BJ (cell line): ENCODE measurements at places on chromosomes 5 and 9.
A peak's percentile ranks its signal among the peaks of the same experiment; 100 is the strongest.

DNA sequence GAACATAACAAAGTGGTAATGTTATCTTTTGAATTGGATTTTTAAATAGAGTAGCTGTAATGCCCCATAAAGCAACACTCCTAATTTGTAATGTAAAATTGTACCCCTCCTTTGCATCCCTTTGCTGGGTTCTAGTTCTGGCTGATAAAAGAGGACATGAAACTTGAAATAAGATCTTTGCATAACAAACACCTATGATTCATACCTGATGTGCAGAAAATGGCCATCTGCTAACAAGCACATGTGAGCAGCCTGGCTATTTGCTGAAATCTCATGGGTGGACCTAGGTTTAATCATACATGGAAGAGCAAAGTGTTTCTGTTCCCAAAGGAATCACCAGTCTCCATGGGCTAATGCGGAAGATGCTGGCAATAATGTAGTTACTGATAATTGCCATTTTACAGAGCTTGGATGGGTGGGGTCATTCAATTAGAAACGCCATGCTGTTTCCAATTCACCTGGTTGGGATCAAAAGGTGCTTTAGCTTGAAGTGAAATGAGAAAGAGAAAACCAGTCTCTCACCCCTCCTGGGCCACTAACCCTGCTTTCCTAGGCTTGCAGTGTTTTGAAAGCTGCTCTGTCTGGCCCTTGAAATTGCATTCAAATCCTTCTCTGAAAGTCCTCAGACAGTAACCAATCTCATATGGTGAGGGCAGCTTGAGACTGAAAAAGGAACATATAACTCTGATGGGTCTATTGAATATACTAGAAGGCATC lies 585.1 kb downstream of the TLE4 start:
- DNase-seq = no peak

- DNase-seq = no peak
These were observed 782.2 kb upstream of the NUDT12 start for GRCh38 chr5:104344809-104345208.

DNA sequence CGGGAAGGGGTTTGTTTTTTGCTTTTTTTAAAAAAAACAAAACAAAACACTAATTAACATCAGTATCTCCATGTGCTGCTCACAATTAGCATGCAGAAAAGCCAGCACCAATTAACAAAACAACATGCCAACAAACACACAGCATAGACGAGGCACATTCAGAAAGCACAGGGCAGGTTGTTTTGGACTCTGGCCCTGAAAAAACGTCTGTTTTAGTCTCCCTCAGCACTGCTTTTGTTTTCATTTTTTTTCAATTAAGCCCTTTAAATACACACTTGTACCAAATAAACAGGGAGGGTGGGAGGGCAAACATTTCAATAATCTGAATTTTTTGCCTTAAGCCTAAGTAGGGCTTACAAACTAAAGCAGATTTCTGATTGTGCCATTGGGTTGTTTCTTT lies 309.6 kb downstream of the DTWD2 start:
- no peak for DNase-seq

DNA sequence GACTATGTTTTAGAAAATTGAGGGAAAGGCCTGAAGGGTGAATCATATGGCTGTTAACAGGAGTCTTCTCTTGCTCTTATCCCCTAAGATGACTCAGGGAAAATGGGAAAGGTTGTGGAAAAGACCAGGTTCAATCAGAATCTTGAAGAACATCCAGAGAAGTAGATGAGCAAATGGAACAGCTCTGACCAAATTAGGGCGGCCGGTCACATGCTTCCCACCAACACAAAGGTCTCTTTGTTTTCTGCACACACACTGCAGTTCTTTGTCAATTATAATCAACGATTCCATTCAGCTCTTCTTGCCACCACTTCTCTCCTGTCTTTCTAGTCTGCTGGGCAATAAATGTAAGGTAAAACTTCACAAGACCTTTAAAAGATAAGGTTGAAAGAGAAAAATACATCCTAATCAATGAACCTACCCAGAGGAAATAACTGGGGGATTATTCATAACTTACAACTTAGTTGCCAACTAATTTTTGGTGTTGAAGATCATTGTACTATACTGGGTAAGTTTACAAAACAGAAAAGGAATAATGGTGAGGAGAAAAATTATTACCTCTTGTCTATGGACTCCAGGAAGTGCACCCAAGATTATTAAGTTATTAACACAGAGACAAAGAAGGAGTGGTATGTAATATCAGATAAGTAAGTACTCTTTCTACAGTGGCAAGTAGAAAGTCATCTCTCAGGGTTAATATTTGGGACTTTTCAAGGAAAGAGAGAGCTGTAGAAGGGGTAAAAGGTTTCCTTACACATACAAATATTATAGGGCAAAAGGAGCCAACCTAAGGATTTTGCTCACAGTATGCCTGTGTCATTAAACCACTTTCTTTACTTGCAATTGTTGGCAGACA lies 441.9 kb upstream of the PIK3R1 start:
- DNase-seq = no peak

- no peak for DNase-seq
These were observed 71.5 kb downstream of the FREM1 start for GRCh38 chr9:14838701-14839100.

GRCh38 chr5:134420343-134420742 lies 8.7 kb upstream of the CDKN2AIPNL start:
- DNase-seq = no peak

GRCh38 chr9:127263664-127264063 lies 910 bp upstream of the GARNL3 start:
- no peak for DNase-seq

DNA sequence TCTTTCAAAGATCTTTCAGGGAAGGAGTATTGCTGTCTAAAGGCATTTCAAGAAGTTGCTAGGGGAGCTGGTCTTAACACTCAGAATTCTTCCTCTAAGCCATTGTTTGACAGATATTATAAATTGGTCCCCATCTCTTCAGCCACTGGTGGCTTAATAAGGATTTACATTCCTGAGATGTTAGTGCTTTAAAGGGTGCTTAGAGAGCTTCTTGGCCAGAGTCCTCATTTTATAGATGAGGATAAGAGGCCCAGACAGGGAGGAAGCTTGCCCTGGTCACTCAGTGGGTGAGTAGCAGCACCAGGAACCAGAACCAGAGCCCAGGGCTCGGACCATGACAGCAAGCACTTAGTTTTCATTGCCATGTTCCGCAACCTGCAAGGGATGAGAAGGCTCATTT lies 53.2 kb downstream of the GALNT10 start:
- no peak for DNase-seq

- DNase-seq = no peak
These were observed 18.0 kb upstream of the POMT1 start for GRCh38 chr9:131484560-131485185.

- no peak for DNase-seq
These were observed 88.2 kb upstream of the MVB12B start for GRCh38 chr9:126238415-126238814.

DNA sequence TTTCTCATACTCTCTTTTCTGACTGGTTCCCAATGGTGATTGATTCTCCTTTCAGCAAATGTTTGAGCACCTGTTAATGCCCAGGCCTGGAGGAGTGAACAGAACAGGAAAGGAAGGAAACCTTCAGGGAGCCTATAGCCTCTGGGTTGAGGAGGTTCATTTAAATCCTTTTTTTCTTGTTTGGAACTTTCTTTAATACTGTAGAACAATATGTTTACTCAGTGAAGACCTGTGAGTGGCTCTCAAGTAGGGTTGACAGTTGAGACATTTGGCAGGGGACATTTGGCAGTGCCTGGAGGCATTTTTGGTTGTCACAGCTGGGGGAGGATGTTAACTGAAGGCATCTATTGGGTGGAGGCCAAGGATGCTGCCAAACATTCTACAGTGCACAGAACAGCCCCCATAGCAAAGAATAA lies 6.1 kb upstream of the FAM120AOS start:
- no peak for DNase-seq

DNA sequence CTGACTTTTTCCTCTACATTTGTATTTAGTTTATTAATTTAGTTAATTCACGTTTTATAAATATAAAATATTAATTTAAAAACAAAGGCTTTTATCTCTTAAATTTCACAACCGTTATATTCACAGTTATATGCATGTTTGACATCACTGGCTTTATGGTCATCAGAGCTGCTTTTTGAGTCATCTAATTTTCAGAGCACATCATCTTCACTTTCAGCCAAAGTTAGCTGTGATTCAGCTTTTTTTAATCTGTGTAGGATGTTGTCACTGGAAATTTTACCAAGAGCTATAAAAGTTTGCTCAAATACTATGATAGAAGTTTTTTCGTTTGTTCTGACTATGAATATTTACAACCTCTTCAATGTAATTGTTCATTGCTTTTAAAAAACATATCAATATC lies 12.4 kb downstream of the CDC37L1 start:
- peak; percentile 19 for DNase-seq

DNA sequence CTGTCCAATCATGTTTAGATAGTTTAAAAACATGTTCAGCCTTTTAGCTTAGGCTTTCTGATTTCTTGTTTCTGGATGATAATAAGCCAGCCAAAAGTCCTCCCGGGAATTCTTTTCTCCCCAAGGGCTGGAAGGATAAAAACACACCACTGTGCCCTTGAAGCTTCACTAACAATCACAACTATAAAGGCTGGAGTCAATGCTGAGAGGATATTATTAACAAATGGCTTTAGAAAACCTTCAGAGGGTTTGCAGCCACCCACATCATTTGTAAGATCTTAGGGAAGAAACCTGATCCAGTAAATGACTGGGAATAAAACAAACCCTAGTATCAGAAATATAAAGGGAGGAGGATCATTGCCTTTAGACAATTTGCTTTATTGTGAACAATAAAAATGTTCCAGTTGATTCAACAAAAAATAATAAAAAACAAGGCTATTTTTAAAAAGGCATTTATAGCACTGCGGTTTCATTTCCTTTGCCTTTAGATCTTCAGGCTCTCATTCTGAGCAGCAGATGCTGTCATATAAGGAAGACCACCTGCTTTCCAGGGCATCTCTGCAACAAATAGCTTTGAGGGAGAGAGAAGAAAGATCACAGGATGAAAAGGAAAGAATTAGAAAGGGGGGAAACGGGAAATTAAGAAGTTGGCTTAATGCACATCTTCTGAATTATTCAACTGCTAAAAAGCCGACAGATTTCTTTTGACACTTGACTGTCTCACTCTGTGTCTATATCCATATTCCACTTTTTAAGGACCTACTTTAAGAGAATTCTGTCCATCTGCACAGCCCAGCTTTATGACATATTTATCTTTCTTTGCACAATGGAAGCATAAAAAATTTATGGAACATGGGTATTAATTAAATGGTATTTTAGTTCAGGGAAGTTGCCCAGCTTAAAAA lies 277.2 kb upstream of the SLC24A2 start:
- DNase-seq = no peak
